H4 (cell line): ENCODE measurements at places on chromosomes 3 and 15. TPM values are rescaled to one million over a fixed set of nuclear protein-coding genes. Genes with fewer than 3 reads are reported as not detected.

- no peak for DNase-seq
Observed at GRCh38 chr15:63056829-63057228, 14.3 kb downstream of the TPM1 start.

DNA sequence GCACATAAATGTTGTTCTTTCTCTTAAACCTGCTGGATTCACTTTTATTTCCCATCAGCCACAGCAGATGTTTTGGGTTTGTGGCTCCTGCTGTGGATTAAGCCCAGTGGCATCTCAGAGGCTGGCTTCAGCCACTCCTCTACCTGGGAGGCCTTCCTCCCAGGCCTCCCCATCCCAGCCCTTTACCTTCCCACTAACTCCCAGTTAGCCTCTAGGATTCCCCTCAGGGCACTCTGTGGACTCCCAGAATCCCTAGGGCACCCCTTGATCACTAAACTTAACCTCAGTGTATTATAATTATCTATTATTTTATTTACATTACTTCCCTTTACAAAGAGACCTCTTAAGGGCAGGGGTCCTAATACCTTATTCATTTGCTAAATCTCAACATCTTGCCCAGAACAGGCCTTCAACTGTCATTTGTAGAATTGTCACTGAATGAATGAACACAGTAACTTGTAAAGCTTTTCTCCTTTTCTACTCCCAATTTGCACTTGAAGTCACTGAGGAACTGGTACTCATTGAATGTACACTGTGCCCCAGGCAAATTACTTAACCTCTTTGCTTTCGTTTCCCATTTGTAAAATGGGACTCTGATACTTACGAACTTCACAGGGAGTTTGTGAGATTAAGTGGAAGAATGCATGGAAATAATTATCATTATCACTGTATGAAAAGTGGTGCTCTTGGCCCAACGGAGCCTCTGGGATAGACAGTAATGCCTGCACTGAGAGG is 8.3 kb downstream of the CCDC13 start:
- no peak for DNase-seq

- DNase-seq, result peak; percentile 79
Observed at GRCh38 chr3:194577986-194578905, 55.0 kb downstream of the TMEM44 start.

Gene ROBO1
- 22.8 and 24.7 TPM in 2 replicates for total RNA-seq

GRCh38 chr15:79682851-79683288 is 213.9 kb downstream of the MTHFS start:
- no peak for DNase-seq

Gene PLA2G4E
- not detected in 2 replicates for total RNA-seq

GRCh38 chr3:70849911-70850699 is 537.7 kb upstream of the MDFIC2 start:
- DNase-seq, result peak; percentile 28

DNA sequence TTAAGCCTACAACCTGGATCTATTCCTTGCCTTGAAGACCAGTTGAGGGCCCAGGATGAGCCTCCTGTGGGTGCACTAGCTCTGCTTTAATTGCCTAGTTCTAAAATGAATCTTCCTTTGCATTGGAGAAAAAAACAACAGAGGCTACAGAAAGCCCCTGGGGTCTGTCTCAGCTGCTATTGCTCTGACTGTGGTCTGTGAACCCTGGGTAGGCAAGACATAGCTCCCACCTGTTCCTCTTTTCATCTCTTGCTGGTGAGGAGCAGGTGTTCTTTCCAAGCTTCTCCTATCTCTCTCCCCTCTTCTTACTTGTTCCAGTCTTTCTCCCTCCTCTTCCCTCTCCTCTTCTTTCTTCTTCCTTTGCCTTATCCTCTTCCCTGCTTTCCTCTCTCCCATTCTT is 28.8 kb downstream of the RBP2 start:
- no peak for DNase-seq

GRCh38 chr3:69236812-69237707 is 114.7 kb upstream of the LMOD3 start:
- DNase-seq, result no peak

Gene CRYGS
- total RNA-seq, result 0.10 TPM in 1 of 2 replicates, not detected in the other

Gene A4GNT
- not detected in 2 replicates for total RNA-seq

Gene PARP15
- total RNA-seq, result not detected in 2 replicates

Gene CLEC3B
- total RNA-seq, result 0.37 and 1.3 TPM in 2 replicates

DNA sequence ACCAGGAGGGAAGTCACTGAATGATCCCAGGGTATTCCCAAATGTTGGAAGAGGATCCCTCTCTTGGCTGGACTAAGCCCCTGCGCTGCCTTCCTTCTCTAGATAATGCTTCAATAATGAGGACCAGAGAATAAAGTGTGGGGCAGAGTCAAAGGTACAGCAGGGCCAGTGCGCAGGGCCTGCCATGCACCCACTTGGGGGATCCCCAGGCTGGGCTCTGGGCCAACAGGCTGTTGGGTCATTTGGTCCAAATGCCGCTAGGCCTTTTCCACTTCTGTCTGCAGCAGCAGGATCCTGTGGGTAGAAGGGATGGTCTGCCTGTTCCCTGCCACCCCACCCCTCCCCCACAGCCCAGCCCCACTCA is 5.7 kb upstream of the CLK3 start:
- no peak for DNase-seq

DNA sequence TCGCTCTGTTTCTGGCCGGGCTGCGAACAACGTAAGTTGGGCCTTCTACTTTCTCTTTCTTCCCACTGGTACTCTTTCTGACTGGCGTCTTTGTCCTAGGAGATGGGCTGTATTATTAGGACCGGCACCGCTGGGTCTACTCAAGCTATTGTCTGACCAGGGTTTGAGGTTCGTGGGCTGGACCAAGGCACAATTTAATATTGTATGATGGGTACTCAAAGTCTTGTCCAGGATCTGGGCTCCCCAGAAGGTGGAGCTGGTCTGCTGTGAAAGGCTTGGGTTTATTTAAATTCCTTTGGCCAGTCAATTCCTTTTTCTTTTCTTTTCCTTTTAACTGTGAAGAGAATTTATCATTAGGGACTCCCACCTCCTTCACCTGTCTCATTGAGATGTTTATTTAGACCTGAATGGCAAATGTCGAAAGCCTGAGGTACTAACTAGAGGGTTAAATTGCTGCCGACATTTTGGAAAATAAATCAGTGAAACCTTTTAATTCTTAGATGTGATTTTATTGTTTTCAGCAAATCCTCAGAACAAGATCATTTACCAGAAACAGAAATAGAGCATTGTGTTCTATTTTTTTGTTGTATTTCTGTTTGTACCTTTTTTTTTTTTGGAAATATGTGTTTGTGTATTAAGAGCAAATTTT is 410 bp downstream of the LRRC49 start:
- DNase-seq, result peak; percentile 46

- DNase-seq, result peak; percentile 42
Observed at GRCh38 chr15:98596885-98597392, 51.4 kb upstream of the IGF1R start.

GRCh38 chr3:17431004-17431403 is 311.4 kb downstream of the TBC1D5 start:
- DNase-seq, result peak; percentile 49

- no peak for DNase-seq
Observed at GRCh38 chr15:68152342-68152741, 52.8 kb downstream of the CALML4 start.

GRCh38 chr3:195286115-195286872 is 15.3 kb upstream of the XXYLT1 start:
- no peak for DNase-seq

Gene EPB42
- 0.04 TPM in 1 of 2 replicates, not detected in the other for total RNA-seq

Gene HDAC11
- total RNA-seq, result 6.0 and 9.4 TPM in 2 replicates

GRCh38 chr15:101617390-101617965 is 34.7 kb downstream of the TM2D3 start:
- no peak for DNase-seq

GRCh38 chr3:122052968-122053367 is 2.2 kb upstream of the CD86 start:
- no peak for DNase-seq

Gene IQCH
- 0.43 and 1.4 TPM in 2 replicates for total RNA-seq

Gene PEX11A
- 7.2 and 13.3 TPM in 2 replicates for total RNA-seq

Gene SLC51B
- not detected in 2 replicates for total RNA-seq

DNA sequence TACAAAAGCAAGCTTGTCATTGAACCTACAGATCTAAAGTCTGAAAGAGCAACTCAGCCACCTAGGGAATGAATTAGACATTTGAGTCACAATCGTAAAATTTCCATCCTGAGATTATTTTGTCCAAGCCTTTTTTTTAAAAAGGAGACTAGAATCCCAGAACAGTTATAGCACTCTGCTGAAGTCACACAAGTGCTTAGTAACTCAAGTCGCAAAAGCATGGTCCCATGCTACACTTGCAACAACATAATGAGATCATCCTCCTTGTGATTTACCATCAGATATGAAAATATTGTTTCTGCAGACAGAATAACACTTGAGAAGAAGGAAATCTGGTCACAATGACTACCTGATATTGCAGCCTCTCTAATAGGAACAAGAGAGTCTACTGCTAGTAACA is 106.7 kb downstream of the ZIC4 start:
- DNase-seq, result no peak

DNA sequence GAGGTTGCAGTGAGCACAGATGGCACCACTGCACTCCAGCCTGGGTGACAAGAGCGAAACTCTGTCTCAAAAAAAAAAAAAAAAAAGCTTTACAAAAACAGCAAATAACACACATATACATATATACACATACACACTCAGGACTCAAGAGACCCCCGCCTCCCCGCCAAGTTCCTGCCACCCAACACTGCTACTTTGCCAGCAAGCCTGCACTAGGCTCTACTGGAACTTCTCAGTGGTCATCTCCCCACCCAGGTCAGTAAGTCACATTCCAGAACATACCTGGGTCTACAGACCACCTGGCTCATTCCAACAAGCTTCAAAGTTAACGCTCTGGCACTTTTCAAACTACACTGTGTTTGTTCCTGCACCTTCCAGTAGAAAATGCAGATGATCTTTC is 62.3 kb downstream of the SENP2 start:
- no peak for DNase-seq

Gene FSIP1
- total RNA-seq, result 1.0 and 1.3 TPM in 2 replicates

GRCh38 chr15:33256874-33257273 is 53.9 kb upstream of the RYR3 start:
- DNase-seq, result no peak

- no peak for DNase-seq
Observed at GRCh38 chr15:87935583-87935982, 321.0 kb downstream of the NTRK3 start.

Gene UPK1B
- not detected in 2 replicates for total RNA-seq

Gene SERINC4
- not detected in 2 replicates for total RNA-seq

Gene GXYLT2
- total RNA-seq, result 14.2 and 16.9 TPM in 2 replicates

- DNase-seq, result no peak
Observed at GRCh38 chr15:37819191-37819590, 115.2 kb upstream of the TMCO5A start.

Gene CHAC1
- 28.0 and 35.4 TPM in 2 replicates for total RNA-seq

DNA sequence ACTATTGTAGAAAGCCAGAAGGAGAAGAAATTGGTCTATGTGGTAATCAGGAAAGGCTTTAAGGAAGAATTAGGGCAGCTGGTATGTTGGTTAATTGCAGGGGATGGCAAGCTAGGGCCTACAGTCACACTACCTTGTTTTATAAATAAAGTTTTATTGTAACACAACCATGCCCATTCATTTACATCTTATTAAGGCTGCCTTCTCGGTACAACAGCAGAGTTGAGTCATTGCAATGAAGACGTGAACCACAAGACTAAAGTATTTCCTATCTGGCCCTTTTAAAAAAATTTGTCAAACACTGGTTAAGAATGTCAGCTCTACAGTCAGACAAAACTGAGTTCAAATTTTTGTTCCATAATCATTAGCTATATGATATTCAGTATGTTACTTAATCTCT is 8.3 kb downstream of the SERPINI1 start:
- no peak for DNase-seq

DNA sequence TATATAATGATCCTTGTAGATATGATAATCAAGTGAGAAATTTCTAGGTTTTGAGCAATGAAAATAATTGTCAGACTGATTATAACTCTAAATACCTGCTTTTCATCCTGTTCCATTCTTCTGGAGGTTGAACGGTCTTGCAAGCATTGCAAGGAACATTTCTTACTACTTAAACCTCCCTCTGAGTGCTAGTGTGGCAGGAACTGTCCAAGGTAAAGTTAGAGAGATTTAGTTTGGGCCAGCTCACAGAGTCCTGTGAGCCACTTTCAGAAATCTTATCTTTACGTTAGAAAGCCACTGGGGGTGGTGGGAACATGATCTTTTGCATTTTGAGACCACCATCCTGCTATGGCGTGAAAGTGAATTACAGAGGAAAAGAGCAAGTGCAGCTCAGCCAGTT is 121.1 kb upstream of the NPHP3 start:
- DNase-seq, result no peak

DNA sequence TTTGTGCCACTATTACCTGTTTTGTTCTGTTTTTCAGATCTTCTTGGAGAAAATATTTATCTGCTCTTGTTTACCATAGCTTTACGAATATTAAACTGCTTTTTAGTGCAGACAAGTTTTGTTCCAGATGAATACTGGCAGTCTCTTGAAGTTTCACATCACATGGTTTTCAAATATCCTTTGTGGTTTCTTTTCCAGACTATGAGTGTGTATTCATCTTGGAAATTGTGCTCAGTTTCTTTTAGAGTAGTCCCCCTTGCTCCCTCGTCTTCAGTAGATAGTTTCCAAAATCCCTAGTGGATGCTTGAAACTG is 1.2 kb downstream of the PIGB start:
- no peak for DNase-seq

- peak; percentile 60 for DNase-seq
Observed at GRCh38 chr3:8972639-8973038, 9.4 kb upstream of the RAD18 start.

DNA sequence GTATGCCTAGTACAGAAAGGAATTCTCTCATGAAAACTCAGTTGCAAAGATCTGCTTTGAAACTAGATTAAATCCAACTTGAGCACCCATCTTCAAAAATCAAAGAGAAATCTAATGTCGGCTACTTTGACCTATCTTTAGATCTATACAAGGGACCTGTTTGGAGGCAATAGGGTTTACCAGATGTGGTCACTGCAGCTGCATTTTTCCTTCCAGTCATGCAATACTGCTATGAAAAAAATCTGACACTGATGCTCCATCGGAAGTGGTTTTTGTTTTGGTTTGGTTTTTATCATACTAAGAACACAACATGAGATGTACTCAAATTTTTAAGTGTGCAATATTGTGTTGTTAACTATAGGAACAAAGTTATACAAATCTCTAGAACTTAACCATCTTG is 169.5 kb downstream of the BCHE start:
- DNase-seq, result no peak

Gene KY
- total RNA-seq, result 0.04 TPM in 1 of 2 replicates, not detected in the other

- no peak for DNase-seq
Observed at GRCh38 chr3:58152225-58153015, 58.4 kb downstream of the DNASE1L3 start.

Gene LRRIQ4
- total RNA-seq, result not detected in 2 replicates

- DNase-seq, result no peak
Observed at GRCh38 chr3:30948426-30948825, 54.0 kb upstream of the GADL1 start.

Gene RHOV
- 0.41 TPM in 1 of 2 replicates, not detected in the other for total RNA-seq
